Activated naive CD4-positive, alpha-beta T cell (primary cell): ENCODE measurements at places on chromosomes 11 and 22.

DNA sequence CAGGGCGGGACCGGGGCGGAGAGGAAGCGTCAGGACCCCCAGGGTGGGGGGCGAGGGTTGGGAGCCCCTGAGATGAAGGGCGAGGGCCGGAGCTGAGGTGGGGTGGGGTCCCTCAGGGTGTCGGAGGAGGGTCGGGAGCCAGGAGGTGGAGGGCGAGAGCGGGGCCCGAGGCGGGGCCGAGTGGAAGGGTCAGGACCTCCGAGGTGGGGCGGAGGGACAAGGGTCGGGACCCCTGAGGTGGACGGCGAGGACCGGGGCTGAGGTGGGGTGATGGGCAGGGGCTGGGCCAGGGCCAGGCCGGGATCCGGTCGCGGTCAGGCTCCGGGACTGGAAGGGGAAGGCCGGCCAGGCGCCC lies 409 bp downstream of the SMC1B start:
- DNase-seq: no peak

- DNase-seq: no peak
Measured at GRCh38 chr11:68271023-68271780, 571 bp downstream of the C11orf24 start.

GRCh38 chr22:29208502-29208862 lies 2.8 kb downstream of the EMID1 start:
- DNase-seq: no peak

GRCh38 chr11:119509969-119510401 lies 87.0 kb upstream of the THY1 start:
- no peak for DNase-seq

- no peak for DNase-seq
Measured at GRCh38 chr22:40411506-40411861, 41.1 kb downstream of the SGSM3 start.

GRCh38 chr22:42807185-42807584 lies 49.9 kb downstream of the ARFGAP3 start:
- no peak for DNase-seq

DNA sequence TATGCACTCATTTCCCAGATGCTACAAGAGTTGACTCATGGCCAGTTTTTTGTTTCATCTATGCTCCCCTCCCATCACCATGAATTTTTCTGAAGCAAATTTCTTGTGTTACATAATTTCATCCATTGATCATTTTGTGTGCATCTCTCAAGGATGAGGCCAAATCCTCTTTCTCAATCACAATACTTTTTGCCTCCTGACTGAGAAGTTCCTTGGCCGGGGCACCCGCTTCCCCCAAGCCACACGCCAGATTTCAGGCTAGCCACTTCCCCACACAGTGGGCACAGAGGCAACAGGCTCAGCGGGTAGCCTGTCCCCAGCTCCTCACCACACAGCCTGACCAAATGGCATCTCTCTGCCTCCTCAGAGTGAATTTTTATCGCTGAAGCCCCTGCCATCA lies 9.8 kb upstream of the DSCAML1 start:
- no peak for DNase-seq

DNA sequence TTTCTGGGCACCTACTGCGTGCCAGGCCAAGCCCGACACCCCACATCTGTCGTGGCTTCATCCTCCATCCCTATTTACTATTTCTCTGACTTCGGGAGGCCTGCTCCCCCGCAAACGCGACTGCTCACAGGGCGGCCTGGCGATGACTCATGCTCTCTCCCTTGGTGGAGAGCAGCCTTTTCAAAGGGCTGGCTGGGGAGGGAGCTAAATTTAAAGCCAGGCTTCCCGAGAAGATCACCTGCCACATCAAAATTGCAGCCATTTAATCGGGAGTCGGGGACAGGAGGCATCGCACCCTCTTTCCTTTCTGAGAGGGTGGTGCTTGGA lies 24.9 kb upstream of the SHISAL1 start:
- DNase-seq: no peak

DNA sequence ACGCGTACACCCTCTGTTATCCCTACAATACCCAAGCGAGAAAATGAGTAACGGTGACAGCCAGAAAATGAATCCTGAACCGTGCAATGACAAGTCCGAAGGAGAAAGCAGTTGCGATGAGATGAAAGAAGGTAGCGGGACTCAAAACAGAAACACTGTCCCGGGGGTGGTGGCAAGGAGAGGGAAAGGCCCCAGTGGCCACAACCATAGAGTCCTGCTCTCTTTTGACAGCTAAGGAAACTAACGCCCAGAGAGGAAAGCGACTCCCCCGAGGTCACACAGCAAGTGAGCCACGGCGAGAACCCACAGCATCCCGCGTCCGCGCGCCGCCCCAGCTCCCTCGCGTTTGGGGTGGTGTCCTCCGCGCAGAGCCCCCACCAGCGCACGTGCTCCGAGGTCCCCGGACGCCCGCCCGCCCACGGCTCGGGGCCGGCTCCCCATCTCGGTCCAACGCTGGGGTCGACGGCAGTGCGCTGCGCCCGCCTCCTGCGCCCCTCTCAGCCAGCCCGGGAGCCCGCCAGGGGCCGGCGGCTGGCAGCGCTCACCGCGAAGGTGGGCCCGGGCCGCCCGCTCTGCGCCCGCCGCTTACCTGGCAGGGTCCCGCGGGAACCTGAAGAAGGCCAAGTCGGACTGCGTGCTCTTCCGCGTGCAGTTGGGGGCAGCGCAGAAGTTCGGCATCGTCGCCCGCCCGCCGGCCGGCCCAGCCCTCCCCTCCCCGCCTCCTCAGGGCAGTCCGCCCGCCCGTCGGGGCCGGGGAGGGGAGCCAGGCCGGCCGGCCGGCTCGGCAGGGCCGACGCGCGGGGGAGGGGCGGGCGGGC lies 564 bp downstream of the THAP12 start:
- DNase-seq: peak; percentile 9

DNA sequence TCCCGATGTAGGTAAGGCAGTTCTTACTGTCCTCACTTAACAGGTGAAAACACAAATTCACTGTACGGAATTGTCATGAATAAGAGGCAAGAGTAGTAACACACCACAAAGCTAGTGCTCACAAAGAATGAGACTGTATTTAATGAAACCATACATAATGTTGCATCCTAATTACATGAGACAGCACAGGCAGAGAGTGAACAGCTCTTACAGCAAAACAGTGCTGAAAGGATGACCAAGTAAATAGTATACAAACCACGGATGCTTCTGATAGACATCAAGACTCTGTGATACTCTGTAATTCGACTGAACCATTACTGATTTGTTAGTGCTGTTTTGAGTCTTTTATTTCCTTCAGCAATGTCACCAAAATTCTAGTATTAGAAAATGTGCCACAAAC lies 282.3 kb downstream of the TTC28 start:
- no peak for DNase-seq

GRCh38 chr11:102719620-102720277 lies 5.0 kb downstream of the MMP8 start:
- DNase-seq: no peak

DNA sequence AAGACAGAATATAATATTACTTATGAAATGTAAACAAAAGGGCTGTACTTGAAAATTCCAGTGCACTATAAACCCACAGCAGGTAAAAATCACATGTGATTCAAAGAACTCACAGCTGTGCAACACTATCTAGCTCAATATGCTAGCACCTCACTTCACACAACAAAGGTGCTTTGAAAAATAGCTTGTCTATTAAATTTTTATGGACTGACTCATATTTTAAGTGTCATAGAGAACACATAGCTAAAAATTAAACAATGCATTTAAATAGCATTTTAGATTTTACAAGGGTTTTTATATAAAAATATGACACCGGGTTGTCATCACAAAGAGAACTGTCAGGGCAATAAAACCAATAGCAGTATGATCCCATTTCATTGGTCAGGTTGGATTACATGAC lies 1390.5 kb upstream of the TENM4 start:
- DNase-seq: no peak

DNA sequence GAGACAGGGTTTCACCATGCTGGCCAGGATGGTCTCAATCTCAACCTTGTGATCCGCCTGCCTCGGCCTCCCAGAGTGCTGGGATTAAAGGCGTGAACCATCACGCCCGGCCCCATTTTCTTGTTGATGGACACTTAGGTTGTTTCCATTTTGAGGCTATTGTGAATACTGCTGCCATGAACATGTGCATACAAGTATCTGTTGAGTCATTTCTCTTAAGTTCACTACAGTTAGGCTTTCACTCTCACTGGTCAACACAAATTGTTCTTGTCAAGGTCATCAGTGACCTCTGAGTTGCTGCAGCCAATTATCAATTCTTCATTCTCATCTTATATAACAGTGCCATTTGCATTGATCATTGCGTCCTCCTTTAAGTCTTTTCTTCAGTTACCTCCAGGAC lies 13.0 kb upstream of the ZBTB44 start:
- no peak for DNase-seq

DNA sequence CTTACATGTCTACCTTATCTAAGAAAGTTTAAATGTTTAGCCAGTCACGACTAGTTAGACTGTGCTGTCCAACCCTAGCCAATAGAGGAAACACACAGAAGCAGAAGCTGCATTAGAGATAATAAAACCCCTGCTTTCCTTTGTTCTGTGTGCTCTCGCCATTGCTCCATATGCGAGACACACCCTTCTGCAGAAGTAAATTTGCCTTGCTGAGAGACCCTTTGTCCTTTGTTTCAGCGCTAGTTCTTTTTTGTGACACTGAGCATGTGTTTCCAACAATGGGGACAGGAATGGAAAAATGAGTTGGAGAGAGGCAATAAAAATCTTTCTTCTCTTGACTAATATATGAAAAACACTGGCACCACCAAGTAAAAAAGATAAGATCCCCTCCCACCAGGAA lies 18.1 kb upstream of the MS4A4E start:
- no peak for DNase-seq

GRCh38 chr11:62105667-62106191 lies 18.1 kb upstream of the INCENP start:
- no peak for DNase-seq

- no peak for DNase-seq
Measured at GRCh38 chr11:70298243-70298915, 27.9 kb downstream of the PPFIA1 start.

- no peak for DNase-seq
Measured at GRCh38 chr11:60910711-60911380, 3.1 kb upstream of the TMEM109 start.

DNA sequence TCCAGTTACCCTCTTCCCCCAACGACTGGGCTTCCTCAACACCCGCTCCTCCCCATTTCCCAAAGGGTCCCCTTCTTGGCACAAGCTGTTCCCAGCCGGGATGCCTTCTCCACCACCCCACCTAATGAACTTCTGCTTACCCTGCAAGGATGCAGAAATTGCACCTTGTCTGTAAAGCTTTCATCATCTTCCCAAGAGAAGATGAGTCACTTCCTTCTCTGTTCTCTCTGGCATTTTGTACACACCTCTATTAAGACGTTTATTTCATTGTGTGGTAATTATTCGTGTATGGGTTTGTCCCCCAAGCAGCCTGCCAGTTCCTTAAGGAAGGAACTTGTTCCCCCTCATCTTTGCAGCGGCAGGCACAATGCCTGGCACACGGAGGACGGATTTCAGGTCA lies 351.1 kb downstream of the CADM1 start:
- DNase-seq: no peak

GRCh38 chr11:67507242-67507863 lies 609 bp downstream of the CDK2AP2 start:
- no peak for DNase-seq

DNA sequence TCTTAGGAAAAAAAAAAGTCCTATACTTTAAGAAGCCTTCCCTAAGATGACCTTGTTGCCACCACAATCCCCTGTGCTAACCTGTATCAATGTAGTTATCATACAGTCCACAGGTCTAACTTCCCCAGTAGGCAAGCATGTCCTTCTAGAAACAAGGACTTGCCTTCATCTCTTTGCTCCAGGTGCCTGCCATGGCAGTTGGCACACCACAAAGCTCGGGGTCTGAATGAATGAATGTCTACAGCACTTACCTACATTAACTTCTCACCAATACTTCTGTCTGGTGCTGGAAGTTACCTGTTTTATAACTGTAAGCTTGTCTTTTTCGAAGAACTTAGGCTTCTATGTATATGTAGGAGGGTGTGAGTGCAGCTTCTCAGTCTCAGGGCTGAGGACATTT lies 23.4 kb downstream of the CLPB start:
- DNase-seq: no peak

- no peak for DNase-seq
Measured at GRCh38 chr22:20573176-20573832, 65.9 kb downstream of the MED15 start.

DNA sequence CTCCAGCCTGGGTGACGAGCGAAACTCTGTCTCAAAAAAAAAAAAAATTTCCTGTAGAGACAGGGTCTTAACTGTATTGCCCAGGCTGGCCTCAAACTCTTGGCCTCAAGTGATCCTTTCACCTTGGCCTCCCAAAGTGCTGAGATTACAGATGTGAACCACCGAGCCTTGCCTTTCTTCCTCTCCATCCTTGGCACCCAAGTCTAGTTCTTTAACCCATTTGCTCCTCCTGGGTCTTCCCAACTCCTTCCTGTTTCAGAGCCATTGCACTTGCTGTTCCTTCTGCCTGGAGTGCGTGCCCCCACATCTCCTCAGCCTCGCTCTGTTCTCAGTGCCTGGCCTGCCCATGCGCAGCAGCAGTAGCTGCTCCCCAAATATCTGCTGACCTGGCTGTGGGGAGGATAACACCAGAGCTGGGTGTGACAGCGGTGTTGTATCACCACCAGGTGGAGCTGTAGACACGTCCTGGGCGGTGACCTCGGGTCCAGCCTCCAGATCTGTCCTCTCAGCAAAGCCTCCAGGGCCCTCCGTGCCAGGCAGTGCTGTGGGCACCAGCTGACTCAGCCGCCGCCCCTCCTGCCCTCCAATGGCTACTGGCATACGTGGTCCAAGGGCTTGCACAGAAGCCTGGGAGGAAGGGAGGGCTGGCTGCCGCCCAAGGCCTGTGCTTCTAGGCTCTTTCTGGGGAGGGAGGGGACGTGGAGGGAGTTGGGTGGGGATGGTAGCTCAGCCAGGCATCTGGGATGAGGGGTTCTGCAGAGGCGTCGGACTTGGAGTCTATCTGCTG lies 22.0 kb downstream of the TEF start:
- DNase-seq: peak; percentile 66

DNA sequence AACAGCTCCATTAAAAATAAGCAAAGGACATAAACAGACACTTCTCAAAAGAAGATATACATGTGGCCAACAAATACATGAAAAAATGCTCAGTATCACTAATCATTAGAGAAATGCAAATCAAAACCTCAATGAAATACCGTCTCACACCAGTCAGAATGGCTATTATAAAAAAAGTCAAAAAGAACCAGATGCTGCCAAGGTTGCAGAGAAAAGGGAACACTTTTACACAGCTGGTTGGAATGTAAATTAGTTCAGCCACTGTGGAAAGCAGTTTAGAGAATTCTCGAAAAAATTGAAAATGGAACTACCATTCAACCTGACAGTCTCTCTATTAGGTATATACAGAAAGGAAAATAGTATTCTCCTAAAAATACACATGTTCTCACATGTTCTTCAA lies 102.4 kb upstream of the FIBIN start:
- no peak for DNase-seq

- DNase-seq: no peak
Measured at GRCh38 chr11:12944889-12945288, 64.2 kb upstream of the RASSF10 start.

- DNase-seq: no peak
Measured at GRCh38 chr11:131595797-131596196, 225.4 kb downstream of the NTM start.

GRCh38 chr11:117980720-117981119 lies 5.5 kb upstream of the IL10RA start:
- DNase-seq: no peak
